ENCODE measurements at places on chromosomes 13 and 19. TPM values are rescaled to one million over a fixed set of nuclear protein-coding genes. Genes with fewer than 3 reads are reported as not detected.

MTUS2 gene
- 22.7 TPM for polyA plus RNA-seq

FLT3LG gene
- polyA plus RNA-seq, result 3.2 TPM

RTBDN gene
- not detected for polyA plus RNA-seq

PEAK3 gene
- polyA plus RNA-seq, result 0.05 TPM

ADGRE2 gene
- polyA plus RNA-seq, result 0.51 TPM

MCEMP1 gene
- 0.14 TPM for polyA plus RNA-seq

SOHLH2 gene
- polyA plus RNA-seq, result 2.5 TPM

TMEM272 gene
- polyA plus RNA-seq, result 0.29 TPM

TMEM38A gene
- 127 TPM for polyA plus RNA-seq

ADPRHL1 gene
- 295 TPM for polyA plus RNA-seq

RNF225 gene
- not detected for polyA plus RNA-seq

ZNF791 gene
- 14.4 TPM for polyA plus RNA-seq

DNA sequence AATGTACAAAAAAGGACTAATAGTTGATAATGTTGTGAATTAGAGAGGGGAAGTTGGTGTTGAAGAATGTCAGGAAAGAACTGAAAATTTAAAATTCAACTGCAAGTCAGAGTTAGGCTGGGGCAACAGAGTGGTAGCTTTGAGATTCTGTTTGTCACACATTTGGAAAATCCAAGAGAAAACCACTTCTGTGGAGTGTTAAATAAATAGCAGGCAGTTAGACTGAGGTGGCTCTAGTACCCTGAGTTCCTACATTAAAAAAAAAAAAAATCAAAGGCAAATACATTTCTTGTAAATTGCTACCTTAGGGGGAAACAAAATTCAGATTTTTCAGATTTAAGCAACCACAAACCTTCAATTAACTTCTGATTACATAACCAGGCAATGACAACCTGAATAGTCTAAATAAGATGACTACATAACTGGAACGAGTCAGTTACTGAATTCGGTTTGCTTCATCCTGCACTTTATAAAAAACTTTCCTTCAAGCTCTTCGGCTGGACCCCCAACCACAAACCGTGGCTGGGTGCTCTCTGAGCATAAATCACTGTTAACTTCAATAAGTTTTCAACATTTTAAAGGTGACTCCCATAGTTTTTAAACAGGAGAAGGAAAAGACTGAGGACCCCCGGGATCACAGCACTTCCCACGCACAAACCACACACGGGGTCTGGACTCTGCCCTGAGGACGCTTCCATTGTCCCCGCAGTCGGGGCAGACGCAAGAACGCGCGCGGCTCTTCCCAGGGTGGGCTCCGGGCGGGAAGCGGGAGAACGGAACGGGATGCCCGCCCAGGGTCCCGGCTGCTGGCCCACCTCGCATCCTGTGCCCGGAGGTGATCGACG lies 725 bp downstream of the ZNF682 start:
- no peak for DNase-seq

DNA sequence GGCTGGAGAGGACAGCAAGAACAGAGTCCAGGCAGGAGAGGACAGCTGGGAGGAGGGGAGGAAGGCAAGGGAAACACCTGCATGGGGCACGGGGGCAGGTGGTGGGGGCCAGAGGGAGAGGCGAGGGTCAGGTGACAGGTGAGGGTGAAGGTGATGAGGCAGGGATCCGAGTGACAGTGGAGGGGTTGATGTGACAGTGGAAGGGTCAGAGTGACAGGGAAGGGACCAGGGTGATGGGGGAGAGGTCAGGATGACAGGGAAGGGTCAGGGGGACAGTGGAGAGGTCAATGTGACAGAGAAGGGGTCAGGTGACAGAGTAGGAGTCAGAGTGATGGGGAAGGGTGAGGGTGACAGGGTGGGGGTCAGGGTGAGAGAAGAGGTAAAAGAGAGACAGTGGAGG lies 29.1 kb downstream of the C19orf81 start:
- no peak for DNase-seq

DNA sequence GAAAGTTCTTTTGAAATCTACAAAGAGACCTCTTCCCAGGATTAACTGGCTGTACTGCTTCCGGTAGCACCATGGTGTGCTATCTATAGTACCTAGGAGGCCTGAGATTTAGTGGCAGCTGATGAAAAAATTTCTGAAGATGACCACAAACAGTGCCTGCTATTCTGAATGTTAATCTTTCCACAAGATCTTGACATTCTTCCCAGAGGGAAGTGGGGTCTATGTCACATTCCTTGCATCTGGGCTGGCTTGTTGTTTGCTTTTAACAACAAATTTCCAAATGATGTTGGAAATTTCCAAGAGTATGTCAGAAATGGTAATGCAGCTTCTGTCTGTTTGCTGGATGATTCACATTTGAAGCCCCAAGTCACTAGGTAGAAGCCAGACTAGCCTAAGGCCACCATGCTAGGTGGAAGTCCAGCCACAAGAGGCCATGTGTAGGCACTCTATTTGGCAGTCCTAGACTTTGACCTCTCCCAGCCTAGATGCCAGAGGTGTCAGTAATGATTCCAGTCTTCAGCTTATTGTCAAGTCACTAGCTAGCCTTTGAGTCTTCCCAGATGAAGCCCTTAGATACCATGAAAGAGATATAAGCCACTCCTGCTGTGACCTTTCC lies 22.1 kb downstream of the SPART start:
- no peak for DNase-seq

DNA sequence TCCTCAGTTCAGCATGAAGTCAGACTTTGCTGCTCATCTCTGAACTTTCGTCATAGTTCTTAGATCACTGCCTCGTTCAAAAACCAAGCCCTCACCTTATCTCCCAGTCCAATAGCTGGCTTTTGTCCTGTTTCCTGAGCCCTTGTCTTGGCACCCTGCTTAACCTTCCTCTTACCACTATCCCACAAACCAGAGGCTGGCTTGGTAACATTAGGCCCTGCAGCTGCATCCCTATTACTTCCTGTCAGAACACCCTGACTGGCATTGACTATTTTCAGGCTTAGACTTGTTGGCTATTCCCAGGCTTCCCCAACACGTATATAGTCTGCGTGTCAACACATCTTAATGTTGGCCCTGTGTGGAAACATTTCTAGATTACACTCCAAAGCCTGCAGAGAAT lies 172.4 kb downstream of the VWA8 start:
- DNase-seq, result no peak

- no peak for DNase-seq
Measured at GRCh38 chr19:18985257-18985656, 44.2 kb upstream of the HOMER3 start.

DNA sequence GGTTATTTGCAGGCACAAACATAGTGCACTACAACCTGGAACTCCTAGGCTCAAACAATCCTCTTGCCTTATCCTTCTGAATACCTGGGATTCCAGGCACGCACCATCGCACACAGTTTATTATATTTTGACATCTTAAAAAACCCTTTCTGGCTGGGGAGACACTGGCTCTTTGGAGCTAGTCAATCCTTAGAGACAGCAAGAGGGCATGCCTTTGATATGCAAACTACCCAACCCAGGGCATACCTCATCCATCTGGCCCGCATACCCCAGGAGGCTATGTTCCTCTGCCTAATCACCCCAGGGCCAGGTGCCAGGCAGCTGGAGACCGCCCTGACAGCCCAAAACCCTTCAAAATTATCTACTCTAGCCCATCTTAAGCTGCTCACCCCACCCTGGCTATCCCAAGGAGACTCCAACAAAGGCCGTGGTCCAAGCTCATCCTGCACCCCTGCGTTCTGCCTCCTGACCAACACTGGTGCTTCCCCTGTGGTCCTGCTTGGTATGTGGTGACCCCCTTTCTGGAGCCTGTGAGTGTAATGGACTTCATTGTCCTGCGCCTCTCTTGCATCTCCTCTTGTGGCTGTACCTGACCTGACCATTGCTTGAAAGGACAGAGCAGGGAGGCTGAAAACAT lies 86.4 kb downstream of the RGCC start:
- no peak for DNase-seq

GRCh38 chr13:20159646-20160305 lies 1.1 kb downstream of the GJA3 start:
- no peak for DNase-seq

DNA sequence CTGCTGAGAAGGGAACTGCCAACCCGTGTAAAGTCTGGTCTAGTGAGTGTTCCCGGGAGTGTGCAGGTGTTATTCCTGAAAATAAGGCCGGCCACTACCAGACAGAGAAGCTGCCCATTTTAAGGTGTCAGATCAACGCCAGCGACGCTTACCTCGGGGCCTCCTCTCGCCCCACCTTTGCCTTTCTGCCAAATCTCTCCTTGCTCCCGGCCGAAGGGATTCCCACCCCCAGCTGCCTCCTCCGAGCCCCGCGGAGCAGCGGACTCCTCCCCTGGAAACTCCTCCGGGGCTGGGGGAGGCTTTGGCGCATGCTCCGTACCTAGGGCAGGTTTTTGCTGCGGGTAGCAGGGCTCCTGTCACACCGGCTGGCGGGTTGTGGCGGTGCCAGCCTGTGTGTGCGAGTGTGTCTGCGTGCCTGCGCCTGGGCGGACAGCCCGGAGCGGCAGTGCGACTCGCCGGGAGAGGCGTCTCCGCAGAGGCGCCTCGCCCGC lies at the start of gene HS6ST3:
HS6ST3 (plus strand) TSS at position 359 of the 491 bp plus-strand sequence.
- DNase-seq, result no peak

DNA sequence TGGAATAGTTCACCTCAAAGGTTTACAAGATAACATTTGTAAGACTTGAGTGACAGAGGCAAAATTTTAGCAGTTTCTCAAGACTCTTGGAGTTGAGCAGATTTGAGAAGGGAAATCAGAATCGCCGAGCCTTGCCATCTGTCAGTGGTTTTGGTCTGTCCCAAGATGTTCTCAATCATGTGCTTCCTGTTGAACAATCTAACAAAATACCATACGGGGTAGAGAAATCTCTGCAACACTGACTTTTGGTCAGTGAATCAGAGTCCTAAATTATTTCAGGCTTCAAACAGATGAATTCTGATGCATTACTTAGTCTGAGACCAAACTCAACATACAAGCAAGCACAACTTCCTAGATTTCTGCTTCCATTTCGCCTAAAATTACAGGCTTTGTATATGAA lies 3.8 kb downstream of the KCTD12 start:
- no peak for DNase-seq

DNA sequence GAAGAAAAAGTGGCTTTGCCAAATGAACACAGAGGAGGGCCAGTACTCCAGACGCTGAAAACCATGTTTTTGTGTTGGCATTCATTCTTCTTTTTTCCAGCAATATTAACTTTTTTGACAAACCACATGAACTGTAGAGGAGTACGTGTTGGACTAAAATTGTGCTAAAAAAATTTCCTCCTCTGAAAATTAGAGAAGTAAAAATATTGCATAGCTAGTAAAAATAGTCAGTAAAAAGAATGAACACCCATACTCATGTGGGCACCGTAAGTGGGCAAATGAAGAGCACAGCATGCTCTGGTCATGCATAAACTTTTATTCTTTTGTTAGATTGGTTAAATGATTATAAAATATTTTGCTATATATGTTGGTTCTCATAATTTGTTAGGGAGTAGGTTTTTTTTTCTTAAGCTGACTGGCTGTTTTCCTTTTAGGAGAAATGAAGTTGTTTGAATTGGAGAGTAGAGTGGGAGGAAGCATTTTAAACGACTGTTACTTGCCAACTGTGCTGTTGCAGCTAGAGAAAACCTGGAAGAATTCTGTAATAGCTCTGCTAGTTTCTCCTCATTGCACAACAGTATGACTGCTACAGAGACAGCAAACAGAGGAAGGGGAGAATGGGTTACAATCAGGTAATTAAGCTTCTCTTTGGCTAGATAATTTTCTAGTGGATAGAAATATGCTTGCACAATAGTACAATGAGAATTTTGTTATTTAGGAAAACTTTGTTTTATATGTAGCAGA lies 222.4 kb downstream of the KCTD12 start:
- DNase-seq, result no peak

GRCh38 chr19:7428651-7429113 lies 60.2 kb downstream of the PEX11G start:
- DNase-seq, result no peak

DNA sequence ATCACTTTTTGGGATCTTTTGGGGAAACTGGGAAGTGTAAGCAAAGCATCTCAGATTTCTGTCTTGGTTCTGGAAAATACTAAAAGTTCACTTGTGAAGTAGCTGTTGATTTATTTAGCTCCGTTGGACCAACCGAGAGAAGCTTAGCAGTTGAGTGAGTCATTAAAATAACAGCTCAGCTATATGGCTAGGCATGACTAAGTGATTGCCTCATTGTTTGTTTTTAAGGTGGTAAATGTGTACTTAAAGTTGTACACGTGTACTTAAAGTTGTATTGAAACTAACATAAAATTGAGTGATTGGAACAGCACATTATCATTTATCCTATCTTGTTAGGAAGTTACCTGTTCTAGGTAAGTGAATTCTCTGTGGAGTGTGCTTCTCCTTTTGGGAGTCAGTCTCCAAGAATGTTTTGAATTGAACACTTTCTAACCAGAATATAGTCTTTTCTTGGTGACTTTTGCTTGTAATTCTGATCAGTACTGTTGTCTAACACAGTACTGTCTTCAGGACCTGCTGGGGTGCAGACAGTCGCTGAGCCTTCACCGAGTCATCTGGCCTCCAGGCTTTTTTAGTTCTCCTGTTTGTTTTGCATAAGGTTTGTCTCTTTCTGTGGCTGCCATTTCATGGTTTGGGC lies 2.9 kb upstream of the DCUN1D2 start:
- no peak for DNase-seq

DNA sequence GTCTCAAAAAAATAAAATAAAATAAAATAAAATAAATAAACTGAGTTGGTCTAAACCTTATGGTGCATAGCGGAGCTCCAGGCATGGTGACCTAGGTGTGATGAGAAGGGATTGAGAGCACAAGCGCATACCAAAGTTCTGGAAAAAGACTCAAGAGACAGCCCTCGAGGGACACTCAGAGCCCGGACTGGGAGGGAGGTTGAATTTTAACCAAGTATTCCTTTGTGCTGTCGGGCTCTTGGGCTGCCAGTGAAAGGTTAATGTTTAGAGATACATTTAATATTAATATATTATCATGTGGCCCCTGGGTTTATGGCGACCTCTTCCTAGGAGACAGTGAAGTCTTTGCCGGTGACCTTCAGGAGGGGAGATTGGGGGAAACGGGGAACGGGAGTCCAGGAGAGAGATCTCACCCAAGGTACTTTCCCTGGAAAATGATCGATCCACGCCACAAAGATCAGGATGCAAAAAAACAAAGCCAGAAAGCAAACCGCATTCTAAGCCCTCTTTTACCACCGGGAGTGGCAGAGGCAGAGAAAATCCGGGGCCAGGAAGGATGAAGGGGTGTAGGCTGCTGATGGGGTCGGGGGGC lies 1.6 kb downstream of the FUT6 start:
- DNase-seq, result no peak

DNA sequence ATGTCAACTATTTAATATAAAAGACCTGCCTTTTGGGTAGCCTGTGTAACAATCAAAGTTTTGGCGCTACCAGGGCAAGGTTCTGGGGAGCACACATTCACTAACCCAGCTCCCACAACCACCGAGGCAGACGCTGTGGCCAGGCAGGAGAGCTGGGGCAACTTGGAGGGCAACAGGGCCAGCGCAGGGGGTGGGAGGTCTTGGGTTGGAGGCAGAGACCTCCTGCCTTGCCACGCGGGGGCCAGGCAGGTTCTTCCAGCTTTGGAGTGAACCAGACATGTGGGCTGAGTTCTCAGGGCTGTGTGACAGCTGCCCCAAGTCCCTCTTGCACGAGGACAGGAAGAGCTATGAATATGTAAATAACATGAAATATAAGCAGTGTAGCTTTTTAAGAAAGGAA lies 30.3 kb upstream of the MCF2L start:
- DNase-seq, result no peak

GRCh38 chr19:55452749-55453346 lies 8.6 kb downstream of the ISOC2 start:
- DNase-seq, result no peak

GRCh38 chr13:39417643-39418042 lies 185.3 kb downstream of the LHFPL6 start:
- DNase-seq, result no peak
